ENCODE measurements at places on chromosomes 5 and 9. TPM values are rescaled to one million over a fixed set of nuclear protein-coding genes. Genes with fewer than 3 reads are reported as not detected.

GRCh38 chr5:161302559-161302958 is 244.0 kb downstream of the GABRB2 start:
- peak; percentile 40 for DNase-seq

- peak; percentile 37 for DNase-seq
These were observed 31.6 kb downstream of the S1PR3 start for GRCh38 chr9:89022902-89023301.

DNA sequence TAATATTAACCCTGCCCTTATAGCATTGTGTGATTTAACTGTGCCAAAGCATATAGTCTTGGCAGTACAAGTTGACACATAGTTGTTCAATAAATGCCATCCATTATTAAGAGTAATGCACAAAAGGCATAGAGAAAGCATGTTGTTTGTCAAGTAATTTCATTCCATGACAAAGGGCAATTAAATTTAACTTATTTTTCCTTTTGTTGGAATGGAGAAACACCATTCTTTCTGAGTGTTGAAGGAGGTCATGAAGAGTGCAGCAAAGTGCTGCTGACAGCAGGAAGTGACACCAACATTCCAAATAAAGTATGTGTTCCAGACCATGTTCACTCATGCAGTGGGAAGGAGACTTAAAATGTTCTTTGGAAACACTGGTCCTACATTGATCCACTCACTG is 29.1 kb downstream of the ANKDD1B start:
- no peak for DNase-seq

DNA sequence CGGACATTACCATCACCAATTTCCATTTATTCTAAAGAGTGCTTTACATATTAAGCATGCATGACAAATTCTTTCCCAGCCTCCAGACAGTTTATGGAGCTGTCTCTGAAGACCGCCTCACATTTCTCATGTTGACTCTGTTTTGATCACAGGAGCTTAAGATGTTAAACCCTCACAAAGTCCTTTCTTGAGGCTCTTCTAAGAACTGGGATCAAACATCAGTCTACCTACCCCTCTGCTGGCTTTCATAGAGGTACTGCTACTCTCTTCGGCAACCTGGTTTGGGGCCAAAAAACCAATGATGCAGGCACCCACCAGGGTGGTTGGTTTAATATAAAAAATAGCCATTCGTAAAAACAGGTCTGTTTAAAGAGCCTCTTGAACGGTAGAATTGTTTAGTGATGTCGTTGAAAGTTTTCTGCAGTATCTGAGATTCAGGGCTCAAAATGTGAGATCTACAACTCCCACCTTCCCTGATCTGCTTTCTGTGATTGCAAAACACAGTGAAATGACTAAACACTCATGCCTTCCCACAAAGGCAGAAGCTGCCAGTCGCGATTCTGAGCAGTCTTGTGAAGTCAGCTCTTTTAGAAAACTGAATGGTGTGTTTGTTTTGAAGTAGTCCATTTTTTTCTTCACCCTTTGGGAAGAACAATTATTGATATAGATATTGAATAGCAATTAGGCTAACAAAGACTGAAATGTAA is 3.5 kb downstream of the RXFP3 start:
- peak; percentile 14 for DNase-seq

GRCh38 chr5:137265457-137265856 is 233.7 kb downstream of the SPOCK1 start:
- no peak for DNase-seq

GRCh38 chr5:121968910-121969607 is 7.3 kb downstream of the SRFBP1 start:
- DNase-seq = peak; percentile 84

DNA sequence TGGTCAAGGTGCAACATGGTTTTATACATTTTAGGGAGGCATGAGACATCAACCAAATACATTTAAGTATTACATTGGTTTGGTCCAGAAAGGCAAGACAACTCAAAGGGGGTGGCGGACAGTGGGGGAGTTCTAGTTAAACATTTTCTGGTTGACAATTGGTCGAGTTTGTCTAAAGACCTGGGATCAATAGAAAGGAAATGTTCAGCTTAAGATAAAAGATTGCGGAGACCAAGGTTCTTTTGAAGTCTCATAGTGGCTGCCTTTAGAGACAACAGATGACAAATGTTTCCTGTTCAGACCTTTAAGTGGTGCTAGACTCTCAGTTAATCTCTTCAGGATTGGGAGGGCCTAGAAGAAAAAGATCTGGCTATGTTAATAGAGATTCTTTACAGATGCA is 47.7 kb upstream of the TTC39B start:
- DNase-seq = no peak

DNA sequence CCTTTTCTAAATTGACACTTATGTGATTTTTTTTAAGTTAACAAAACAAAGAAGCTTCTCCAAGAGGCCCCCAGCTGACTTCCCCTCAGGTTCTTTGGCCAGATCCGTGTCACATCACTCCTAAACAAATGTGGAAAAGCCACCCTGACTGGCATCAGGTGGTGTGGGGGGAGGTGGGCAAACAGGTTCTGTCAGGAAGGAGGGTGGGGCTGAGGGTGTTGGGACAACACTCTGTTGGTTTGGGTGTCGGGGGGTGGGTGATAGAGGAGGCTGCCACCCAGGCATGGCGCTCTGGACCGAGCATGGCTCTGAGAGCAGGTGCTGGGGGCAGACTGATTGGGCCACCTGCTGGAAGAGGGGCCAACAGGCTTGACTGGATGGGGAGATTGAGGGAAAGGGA is 210.9 kb downstream of the HSPA4 start:
- no peak for DNase-seq

DNA sequence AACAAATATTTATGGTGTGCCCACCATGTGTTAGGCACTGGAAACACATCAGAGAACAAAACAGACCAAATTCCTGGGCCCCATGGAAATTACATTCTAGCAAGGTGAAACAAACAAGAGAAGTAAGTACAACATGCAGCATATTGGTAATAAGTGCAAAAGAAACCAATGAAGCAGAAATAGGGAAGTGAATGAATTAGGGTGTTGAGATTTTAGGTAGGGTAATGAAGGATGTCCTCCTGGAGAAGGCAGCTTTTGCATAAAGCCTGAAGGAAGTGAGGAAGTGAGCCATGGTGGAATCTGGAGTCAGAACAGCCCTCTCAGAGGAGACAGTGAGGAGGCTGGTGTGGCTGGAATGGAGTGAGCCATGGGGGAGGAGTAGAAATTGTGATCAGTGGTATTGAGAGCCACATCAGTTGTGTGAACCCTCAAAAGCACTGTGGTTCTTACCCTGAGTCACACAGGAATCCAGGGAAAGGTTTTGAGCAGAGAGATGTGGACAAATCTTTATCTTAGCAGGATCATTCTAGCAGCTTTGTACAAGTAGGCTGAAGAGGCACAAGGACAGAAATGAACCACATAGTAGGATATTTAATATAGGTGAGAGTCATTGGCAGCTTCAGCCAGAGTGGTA is 52.7 kb upstream of the ARL15 start:
- DNase-seq = no peak

DNA sequence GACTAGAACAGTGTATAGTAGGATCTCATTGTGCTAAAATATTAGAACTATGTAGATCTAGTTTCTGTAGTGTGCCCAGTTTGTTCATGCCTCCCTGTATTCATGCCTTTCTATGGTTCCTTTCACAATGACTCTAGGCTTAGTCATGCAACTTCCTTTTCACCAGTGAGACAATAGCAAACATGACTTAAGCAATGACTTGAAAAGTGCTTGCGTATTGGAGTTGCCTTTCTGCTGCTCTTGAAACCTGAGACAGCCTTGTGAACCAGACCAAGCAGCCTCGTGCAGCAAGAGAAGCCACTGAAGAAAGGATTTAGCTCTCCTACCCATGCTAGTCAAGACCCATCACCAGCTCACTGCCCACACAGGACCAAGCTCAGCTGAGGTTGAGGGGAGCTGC is 294.5 kb upstream of the TAS2R1 start:
- DNase-seq = peak; percentile 68

- DNase-seq = no peak
These were observed 25.0 kb upstream of the CCL28 start for GRCh38 chr5:43437062-43437660.

DNA sequence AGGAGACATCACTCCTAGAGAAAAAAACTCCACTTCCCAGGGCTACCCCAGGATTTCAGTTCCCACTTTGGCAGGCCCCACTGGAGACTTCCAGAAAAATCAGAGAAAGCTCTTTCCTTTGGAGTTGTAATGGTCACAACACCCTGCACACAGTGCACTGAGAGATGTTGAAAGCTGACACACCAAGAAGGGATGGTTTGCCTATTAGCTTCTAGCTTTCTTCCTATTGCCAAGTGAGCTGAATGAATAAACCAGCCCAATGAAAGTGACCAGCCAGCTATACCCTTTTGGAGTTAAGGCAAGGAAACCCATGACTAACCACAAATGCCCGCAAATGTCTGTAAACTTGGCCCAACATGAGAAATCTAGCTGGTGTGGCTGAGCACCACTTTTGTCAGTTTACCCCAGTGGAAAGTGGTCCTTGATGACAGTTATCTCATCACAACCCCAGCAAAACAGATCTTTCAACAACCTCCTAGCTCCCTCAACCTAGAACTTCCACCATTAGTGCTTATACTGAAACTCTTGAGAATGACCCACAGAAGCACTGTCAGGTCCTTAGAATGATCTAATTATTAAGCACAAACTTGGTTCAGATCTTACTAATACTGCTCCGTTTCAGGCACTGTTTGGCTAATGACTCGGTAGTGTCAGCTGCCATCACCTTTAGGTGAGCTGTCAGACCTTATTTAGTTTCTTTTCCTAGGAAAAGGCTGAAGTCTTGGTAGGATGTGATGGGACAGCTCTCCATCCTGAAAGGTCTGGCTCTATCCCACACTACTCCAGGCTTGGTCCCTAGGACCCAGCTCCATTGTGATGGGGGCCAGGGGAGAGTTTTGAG is 11.2 kb downstream of the IRF1 start:
- no peak for DNase-seq

GRCh38 chr5:62341783-62342475 is 35.9 kb downstream of the KIF2A start:
- no peak for DNase-seq

Gene IL12B
- total RNA-seq = not detected

Gene SPINK7
- total RNA-seq = not detected

Gene IL9
- total RNA-seq = not detected

Gene TRIM36
- total RNA-seq = 16.9 TPM

Gene GABRA6
- not detected for total RNA-seq

Gene IFNB1
- not detected for total RNA-seq

Gene CATSPER3
- not detected for total RNA-seq

Gene PCDHB2
- 20.3 TPM for total RNA-seq

Data from myocyte (in vitro differentiated cells).